ENCODE measurements at places on chromosomes 12 and 14.

GRCh38 chr14:95460647-95461478 is 55.6 kb downstream of the SYNE3 start:
- no peak for DNase-seq

DNA sequence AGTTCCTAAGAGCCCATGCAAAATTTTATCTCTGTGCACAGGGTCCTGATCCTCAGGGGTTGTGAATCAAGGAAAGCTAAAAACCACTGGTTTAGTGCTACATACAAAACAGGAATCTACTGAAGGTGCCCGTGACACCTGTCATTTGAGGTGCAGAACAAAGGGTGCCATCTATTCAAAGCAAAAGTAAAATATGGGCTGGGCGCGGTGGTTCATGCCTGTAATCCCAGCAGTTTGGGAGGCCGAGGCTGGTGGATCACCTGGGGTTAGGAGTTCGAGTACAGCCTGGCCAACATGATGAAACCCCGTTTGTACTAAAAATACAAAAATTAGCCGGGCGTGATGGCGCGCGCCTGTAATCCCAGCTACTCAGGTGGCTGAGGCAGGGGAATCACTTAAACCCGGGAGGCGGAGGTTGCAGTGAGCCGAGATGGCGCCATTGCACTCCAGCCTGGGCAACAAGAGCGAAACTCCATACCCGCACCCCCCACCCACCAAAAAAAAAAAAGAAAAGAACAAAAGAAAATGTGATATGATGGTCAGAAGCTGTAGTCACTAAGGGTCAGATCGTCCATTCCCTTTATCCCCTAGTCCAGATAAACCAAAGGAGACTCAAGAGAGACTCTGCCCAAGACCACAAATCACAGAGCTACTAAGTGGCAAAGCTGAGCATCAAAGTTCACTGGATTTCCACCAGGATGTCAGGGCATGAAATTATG is 3.4 kb downstream of the PPTC7 start:
- no peak for DNase-seq

DNA sequence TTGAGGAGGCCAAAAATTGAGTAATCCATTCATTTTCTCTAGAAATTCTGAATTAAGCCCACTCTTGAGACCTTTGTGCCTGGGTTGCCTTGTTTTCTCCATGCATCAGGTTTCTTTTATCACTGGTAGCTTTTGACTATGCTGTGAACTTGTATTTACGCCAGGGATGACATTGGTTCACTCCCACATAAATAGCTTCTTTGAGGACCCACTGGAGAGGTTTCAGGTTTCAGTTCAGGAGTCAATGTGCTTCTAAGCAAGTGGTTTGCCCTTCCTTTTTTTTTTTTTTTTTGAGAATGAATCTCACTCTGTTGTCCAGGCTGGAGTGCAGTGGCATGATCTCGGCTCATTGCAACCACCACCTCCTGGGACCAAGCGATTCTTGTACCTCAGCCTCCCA is 10.2 kb upstream of the SLC17A8 start:
- no peak for DNase-seq

- DNase-seq = no peak
These were observed 46.6 kb downstream of the ATF7 start for GRCh38 chr12:53579545-53579955.

GRCh38 chr12:132535019-132535418 is 45.1 kb downstream of the FBRSL1 start:
- no peak for DNase-seq

DNA sequence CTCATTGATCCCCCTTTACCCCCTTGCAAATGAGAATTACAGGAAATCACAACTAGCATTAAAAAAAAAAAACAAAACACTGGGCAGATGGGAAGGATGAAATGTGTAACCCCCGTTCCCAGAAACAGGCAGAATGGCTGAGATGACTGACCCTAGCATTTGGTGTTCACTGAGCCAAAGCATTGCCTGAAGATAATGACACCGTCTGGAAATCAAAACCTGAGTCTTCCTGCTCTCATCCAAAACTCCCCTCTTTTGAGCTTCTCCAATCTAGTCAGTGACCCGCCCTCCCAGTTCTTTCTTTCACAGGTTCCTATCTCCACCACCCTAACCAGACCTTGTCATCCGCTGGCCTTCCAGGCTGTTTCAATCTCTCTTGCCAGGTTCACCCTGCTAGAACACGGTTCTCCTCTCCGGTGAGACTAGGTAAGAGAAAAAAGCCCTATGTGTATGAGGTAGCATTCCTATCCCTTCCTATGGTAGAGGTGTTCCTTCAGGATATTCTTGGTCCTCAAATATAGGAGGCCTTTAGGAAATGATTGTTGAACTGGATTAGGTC is 21.3 kb downstream of the SUSD6 start:
- no peak for DNase-seq

DNA sequence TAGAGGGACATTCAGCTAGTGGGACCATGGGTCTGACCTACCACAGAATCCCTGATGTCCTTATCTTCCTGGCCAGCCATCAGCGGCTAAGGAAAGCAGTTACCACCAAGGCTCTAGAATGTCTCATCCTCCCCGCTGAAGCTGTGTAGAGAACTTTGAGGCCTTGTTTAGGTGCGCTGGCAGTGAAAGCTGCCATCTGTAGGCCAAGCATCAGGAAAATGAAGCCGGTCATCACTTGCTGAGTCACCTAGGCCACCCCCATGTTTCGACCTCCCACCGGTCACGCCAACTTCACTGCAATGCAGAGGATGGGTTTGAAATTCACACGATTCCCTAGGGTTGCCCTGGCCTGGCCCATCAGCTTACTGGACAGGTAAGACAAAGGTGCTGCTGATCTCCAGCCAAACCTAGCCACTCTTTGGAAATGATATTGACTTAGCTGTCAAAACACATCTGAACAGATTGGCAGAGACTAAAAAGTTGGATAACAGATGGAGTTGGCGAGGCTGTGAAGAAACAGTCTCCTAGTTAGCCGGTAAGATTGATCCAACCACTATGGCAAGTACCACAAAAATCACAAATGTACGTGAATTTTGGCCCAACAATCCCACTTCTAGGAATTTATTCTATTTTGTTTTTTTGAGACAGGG is 52.0 kb downstream of the NOS1 start:
- DNase-seq = no peak
